Activated naive CD8-positive, alpha-beta T cell treated with anti-CD3 and anti-CD28 coated beads for 36 hours (primary cell): ENCODE measurements at places on chromosomes 7 and 10.

- H3K4me1 ChIP-seq, result no peaks in the 10 kb centered on the region
- no peak for DNase-seq
- H3K4me3 ChIP-seq, result no peak overlapping the region
- H3K27me3 ChIP-seq, result no peaks in the 10 kb centered on the region
Measured at GRCh38 chr7:113775401-113775800, 143.4 kb downstream of the PPP1R3A start.

DNA sequence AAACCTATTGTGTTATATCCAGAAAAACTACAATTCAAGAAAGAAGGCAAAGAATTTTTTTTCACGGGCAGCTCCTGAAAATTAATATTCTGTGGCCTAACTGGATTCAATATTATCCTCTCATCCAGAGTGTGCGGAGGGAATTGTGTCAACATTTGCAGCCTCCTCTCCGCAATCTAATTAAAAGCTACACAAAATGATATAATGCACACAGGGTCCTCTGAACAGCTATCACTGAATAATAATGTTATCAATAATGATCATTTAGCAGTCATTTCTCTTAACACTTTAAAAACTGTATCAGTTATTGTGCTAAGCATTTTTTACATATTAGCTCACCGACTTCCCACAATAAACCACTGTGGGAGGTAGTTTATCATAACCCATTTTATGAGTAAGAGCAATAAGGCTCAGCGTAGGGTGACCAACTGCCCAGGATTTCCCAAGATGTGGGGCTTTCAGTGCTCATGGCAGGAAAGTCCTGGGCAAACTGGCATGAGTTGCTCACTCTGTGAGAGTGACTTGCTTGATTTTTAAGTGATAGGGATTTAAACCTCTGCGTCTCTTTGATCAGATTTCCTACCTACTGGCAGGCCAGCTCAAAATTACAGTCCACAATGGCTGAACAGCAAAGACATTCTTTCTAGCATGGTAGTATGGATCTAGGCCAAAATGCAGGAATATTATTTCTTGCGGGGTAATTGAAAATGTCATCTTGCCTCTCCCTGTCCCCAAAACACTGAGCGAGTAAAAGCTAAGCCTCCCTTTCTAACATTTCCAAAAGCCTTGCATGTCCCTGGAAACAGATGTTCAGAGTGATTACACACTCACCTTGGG, 65.7 kb downstream of the AOAH start:
- peak overlapping the region; percentile 4 for H3K27ac ChIP-seq
- no peak for DNase-seq
- peaks cover 44% of the 10 kb centered on the region for H3K4me1 ChIP-seq
- no peaks in the 10 kb centered on the region for H3K27me3 ChIP-seq
- H3K36me3 ChIP-seq, result peaks cover 15% of the 10 kb centered on the region

- no peak overlapping the region for H3K4me3 ChIP-seq
- no peaks in the 10 kb centered on the region for H3K27me3 ChIP-seq
- no peaks in the 10 kb centered on the region for H3K4me1 ChIP-seq
Measured at GRCh38 chr10:92656266-92656961, 33.3 kb upstream of the HHEX start.

GRCh38 chr7:135207406-135208101, 3.8 kb downstream of the WDR91 start:
- H3K4me1 ChIP-seq, result peaks cover 55% of the 10 kb centered on the region
- DNase-seq, result no peak
- H3K4me3 ChIP-seq, result no peak overlapping the region
- H3K27ac ChIP-seq, result peak overlapping the region; percentile 57
- H3K27me3 ChIP-seq, result no peaks in the 10 kb centered on the region

DNA sequence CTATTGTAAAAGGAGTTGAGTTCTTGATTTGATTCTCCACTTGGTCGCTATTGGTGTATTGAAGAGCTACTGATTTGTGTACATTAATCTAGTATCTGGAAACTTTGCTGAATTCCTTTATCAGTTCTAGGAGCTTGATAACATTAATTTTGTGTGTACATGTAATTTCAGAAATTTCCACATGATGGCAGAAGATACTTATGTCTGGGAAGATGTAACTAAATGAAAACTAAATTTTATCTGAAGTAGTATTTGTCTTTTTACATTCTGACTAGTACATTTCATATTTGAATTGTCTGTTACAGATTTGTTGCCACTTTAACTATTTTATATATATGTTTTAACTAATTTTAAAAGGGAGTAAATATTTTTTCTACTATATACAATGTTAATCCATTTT, 27.6 kb downstream of the SDHAF3 start:
- no peaks in the 10 kb centered on the region for H3K27me3 ChIP-seq
- H3K4me1 ChIP-seq, result peaks cover 4% of the 10 kb centered on the region
- H3K36me3 ChIP-seq, result peaks cover 31% of the 10 kb centered on the region
- DNase-seq, result no peak
- no peak overlapping the region for H3K4me3 ChIP-seq
- no peak overlapping the region for H3K27ac ChIP-seq

DNA sequence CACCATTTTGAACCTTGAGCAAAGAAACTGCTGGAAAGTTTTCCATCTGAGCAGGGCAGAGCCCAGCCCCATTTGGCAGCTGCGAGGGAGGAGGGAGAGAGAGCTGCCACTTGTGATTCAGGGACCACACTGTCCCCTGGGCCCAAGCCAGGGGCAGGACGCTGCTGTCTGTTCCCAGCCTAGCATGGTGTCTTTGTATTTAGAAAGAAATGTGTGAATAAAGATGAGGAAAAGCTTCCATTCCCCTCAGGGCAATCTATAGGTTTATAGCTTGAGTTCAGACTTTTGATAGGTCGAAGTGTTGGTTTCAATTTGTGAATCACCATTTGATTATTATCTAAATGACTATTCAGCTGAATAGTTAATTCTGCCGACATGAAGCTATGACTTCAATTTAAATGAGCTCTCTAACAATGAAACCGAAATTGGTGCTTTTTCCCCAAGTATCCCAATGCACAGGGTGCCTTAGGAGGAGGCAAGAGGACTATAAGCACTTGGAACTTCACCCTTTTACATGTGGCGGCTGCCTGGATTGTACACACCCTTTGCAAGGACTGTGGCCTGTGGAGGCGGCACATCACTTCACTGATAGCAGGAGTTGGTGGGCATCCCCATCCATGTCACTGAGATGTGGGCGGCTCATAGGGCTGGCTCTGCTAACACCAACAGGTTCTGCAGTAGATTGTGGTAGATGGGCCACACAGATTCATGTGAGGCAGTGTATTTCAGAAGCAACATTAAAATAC, 223.5 kb downstream of the CCDC3 start:
- no peaks in the 10 kb centered on the region for H3K27me3 ChIP-seq
- H3K4me3 ChIP-seq, result no peak overlapping the region
- H3K27ac ChIP-seq, result no peak overlapping the region
- DNase-seq, result no peak

DNA sequence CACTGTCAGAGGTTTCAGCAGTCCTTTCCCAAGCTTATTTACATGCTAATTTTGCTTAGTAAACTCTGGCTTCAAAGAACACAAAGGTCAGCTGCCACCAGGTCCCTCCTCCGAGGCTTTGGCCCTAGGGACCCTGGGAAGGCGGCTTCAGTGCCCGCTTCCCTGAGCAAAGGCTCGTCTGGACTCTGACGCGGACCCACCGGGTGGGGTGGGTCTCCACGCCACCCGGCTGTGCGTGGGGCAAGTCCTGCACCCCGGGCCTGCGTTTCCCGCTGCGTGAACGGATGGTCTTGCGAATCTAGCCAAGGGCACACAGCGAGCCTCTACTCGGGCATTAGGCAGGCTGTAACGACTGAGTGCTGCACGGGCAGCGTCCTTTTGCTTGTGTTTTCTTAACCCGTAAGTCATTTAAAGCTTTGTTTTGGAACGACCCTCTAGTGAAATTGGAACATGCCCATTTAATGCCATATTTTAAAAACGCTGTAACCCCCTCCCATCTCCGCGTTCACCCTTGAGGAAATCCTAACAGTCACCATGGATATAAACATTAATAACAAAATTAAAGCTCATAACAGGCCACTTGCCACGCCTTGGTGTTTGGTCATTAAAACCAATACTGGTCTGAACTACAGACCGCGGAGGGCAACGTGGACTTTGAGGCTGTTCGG, 828 bp downstream of the BNIP3 start:
- no peaks in the 10 kb centered on the region for H3K27me3 ChIP-seq
- peak overlapping the region; percentile 88 for H3K4me3 ChIP-seq
- peak overlapping the region; percentile 65 for H3K27ac ChIP-seq
- peaks cover 43% of the 10 kb centered on the region for H3K4me1 ChIP-seq
- peak; percentile 3 for DNase-seq
